GM12864 (cell line): ENCODE measurements at places on chromosomes 2 and 18.

GRCh38 chr18:36095936-36096519 lies 28.7 kb upstream of the RPRD1A start:
- DNase-seq: peak; percentile 40

GRCh38 chr2:219663116-219663762 lies 35.8 kb downstream of the SLC4A3 start:
- DNase-seq: no peak

- DNase-seq: no peak
Measured at GRCh38 chr2:119276864-119277263, 53.2 kb downstream of the STEAP3 start.

- no peak for DNase-seq
Measured at GRCh38 chr2:175874291-175874690, 127.8 kb downstream of the LNPK start.

- DNase-seq: no peak
Measured at GRCh38 chr18:56953428-56954198, 193.3 kb upstream of the BOD1L2 start.

- DNase-seq: no peak
Measured at GRCh38 chr2:121211689-121212151, 73.3 kb downstream of the TFCP2L1 start.

DNA sequence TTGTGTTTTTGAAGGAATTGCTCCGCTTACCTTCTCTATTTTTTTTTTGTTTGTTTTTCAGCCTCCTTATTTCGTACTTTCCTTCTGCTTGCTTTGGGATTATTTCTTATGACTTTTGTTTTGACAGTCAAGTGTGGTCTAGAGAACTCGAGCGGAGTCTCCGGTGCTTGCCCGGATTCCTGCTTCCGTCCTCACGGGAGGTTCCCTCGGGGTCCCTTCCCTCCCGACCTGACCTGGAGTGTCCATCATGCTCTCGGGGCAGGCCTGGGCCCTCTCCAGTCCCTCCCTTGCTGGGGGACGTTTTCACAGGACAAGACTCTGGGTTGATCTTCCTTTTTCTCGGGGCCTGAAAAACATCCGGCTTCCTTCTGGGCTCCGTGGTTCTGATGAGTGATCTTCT lies 45.9 kb downstream of the CTDP1 start:
- DNase-seq: no peak

- no peak for DNase-seq
Measured at GRCh38 chr2:9613291-9613690, 17.5 kb downstream of the YWHAQ start.

DNA sequence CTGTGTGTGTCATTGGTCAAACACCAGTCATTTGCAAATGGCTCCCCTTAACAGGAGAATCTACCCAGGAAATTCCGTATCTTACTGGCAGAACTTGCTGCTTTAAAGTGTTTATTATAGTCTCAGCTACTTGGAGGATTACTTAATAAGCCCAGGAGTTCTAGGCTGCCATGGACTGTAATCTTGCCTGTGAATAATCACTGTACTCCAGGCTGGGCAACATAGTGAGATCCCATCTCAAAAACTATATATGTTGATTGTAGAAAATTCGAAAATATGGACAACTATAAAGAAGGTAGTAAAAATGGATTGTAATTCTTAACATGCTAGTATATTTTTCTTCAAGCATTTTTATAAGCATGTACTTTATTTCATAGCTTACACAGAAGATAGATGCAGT lies 4.5 kb downstream of the ATIC start:
- DNase-seq: no peak

DNA sequence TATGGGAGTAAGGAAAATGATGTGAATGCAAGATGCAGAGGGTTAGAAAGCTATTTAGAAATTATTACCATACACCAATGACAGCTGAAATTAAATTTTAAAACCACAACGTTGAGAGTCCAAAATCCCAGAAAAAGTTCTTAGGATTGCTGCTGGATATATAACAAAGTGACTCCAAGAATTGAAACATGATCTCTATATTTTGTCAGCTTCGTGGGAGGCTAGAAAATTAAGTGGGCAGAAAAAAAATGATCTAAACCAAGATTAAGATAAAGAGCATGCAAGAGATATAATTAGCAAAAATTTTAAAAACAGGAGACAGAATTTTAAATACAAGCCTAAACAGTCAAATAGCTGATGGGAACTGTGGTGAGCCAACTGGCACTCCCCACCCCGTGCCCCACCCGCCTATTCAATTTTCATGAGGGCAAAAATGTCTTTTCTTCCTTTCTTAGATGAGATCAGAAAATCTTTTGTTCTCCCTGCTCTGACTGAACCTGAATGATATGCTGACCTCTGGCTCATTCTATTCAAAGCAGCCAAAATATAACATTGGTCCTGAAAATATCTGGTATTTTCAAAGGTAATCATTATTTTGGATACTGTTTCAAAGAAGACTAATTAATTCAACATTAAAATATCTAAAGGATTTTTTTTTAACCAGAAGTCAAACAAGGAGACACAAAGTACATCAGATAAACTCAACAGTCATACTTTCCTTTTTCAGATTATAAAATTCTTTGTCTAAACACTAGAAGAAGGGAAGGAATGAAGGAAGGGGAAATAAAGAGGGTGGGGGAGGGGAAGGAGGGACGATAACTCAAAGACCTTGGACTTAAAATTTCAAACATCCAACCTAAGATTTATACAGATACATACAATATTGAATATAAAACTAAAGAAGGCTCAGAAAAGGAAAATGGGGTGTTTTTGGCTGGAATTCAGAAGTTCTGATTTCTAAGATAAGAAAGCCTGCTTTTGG lies 12.2 kb downstream of the KANSL3 start:
- DNase-seq: no peak

GRCh38 chr2:232441147-232441651 lies 14.8 kb upstream of the ALPI start:
- no peak for DNase-seq

DNA sequence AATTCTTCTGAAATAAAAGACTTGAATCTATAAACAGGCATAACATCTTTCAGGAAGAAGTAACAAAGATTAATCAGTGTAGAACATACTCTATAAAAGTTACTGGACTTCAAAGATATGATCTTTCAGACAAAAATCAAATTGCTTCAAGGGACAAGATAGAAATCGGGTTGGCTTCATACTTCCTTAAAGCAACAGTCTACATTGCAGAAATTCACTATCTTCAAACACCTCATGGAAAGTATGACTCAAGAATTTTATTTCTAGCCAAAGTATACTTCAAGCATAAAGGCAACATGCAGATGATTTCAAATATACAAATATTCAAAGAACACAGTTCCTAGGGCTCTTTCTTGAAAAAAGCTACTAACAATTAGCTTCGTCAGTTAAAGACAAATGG lies 240.7 kb downstream of the SRBD1 start:
- DNase-seq: no peak

DNA sequence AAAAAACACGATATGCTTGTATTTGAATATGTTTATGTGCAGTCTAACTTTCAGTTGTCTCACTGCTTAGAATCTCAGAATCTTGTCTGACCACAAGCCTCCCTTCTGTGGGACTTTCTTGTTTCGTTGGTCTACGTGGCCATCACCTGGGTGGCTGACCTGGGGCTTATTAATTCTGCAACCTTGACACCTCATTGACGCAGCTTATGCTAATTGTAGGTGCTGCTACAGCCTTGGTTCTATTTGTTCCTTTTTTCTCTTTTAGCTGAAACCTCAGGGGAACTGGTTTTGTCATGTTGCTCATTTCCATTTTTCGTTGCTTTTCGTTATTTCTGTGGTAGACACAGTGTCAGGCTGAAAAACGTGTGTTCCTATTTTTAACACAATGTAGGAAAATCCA lies 273.7 kb downstream of the SLC4A3 start:
- peak; percentile 62 for DNase-seq

DNA sequence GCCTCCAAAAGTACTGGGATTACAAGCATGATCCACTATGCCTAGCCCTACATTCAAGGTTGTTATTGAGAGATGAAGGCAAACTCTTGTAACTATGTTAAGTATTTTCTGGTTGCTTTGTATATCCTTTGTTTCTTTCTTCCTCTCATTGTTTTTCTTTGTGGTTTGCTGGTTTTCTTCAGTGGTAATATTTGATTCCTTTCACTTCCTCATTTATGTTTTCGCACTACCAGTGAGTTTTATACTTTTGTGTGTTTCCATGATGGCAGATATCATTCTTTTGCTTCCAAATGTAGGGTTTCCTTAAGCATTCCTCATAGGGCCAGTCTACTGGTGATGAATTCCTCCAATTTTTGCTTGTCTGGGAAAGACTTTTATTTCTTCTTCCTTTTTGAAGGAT lies 90.2 kb downstream of the NCK2 start:
- DNase-seq: peak; percentile 43

GRCh38 chr2:37323781-37324535 lies 675 bp downstream of the PRKD3 start:
- no peak for DNase-seq

DNA sequence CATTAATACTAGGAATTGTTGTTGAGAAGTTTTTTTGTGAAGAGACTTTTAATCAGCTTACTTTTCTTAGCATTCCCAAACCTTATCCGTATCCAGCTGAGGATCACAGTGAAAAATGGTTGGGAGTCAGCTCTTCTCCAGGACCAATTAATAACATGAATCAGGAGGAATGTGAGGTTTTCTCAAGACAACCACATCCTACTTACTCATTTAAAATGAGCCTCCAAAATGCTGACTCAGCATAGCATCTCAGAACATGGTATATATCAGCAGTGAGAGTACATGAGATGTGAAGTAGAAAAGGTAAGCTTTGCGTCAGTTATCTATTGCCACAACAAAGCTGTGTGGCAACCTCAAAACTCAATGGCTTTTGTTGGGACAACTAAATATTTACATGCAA lies 140.3 kb downstream of the NRP2 start:
- DNase-seq: no peak

DNA sequence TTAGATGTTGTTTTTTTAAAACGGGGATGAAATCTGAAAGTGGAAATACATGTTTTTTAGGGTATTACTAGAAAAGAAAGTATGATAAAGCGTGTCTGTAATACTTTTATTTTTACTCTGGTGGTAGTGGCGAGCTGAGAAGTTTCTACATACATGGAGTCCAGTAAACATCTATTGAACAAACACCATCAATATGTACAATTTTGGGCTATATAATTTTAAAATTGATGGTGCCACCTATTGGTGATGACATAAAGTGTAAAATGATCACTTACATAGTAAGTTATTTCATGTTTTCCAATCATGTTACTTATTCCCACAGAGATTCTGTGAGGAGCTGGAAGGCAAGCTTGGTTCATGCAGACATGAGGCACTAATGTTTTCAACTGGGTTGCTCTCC lies 31.5 kb upstream of the NFE2L2 start:
- DNase-seq: no peak

DNA sequence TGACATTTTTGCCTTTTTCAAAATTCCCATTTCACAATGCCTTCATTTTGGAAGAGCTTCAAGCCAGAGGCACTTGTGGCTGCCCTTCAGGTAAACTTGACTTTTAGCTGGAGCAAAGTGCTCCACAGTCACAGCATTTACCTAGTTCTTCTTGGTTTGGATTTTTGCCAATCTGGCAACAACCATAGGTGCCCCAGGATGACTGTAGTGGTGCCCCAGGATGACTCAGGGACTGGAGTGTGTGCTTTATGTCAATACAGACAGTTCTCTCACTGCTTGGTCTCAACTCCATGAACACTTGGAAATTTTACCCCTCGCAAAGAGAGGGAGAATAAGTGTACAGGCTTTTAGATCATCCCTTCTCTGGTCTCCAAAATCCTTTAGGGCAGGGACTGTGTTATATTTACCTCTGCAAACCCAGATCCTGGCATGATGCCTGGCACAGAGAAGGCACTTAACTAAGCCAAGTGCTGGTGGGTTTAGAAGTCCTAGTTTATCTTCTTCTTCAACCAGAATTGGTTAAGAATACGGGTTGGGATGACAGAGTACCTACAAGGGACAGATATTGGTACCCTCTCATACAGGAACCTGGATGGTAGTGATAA lies 15.3 kb upstream of the PTPN4 start:
- DNase-seq: no peak

- no peak for DNase-seq
Measured at GRCh38 chr18:76697441-76697901, 124.9 kb upstream of the ZNF236 start.

GRCh38 chr2:121058852-121059558 lies 226.0 kb downstream of the TFCP2L1 start:
- no peak for DNase-seq

- no peak for DNase-seq
Measured at GRCh38 chr2:43008388-43008787, 216.0 kb upstream of the HAAO start.

- no peak for DNase-seq
Measured at GRCh38 chr2:15278296-15278695, 282.8 kb downstream of the NBAS start.
